ENCODE measurements at places on chromosomes 4 and X.

- DNase-seq: no peak
Measured at GRCh38 chr4:177131736-177132135, 177.9 kb upstream of the NEIL3 start.

- DNase-seq: no peak
Measured at GRCh38 chr4:113461281-113461680, 300.3 kb downstream of the CAMK2D start.

GRCh38 chr4:134632056-134632455 is 430.5 kb upstream of the PABPC4L start:
- no peak for DNase-seq

GRCh38 chr4:113849771-113850170 is 88.2 kb upstream of the CAMK2D start:
- no peak for DNase-seq

GRCh38 chrX:37314531-37314930 is 34.6 kb upstream of the PRRG1 start:
- no peak for DNase-seq
